ENCODE measurements at places on chromosomes 5 and 9.

DNA sequence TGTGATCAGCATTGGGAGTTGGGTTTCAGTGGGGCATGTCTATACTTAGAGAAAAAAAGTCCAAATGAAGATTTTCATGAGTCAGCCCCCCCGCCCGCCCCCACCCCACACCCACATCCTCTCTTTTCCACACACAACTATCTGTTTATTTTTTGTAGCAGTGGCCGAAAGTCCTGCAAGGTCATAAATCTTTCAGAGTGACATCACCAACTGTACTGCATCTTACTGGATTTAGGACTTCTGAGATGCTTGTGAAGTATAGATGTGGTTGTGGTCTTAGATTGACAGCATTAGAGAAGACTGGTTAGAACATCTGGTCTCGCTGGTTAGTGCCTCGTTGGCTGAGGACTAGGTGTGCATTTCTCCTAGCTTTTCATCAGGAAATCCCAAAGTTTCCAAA, 7.3 kb upstream of the ROPN1L start:
- DNase-seq: no peak

- DNase-seq: no peak
Observed at GRCh38 chr9:71506821-71507220, 261.5 kb downstream of the CEMIP2 start.

DNA sequence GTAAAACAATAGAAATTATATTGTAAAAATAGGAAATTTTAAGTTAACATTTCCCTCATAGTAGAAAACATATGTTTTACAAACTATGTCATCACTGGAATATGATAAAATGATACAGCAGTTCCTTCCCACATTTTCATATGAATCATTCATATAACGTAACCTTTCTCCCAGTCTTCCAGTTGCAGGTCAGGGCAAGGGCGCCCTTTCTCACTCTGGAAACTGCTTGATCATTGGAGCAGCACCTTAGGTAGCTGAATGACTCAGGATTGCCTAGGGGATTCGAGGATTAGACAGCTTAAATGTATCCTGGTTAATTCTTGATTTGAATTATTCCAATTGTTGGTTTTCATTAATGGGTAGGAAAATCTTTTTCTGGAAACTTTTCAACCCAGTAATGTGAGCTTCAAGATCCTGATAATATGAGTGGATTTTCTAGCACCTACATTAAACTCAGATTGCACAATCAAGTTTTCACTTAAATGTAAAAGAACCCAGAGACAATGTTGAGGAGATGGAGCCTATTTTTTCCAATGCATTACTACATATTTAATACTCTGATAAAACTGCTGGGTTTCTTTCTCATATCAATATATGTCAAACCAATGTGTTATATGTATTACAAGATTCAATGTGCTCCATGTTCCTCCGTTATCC, 32.6 kb upstream of the ANXA1 start:
- no peak for DNase-seq

DNA sequence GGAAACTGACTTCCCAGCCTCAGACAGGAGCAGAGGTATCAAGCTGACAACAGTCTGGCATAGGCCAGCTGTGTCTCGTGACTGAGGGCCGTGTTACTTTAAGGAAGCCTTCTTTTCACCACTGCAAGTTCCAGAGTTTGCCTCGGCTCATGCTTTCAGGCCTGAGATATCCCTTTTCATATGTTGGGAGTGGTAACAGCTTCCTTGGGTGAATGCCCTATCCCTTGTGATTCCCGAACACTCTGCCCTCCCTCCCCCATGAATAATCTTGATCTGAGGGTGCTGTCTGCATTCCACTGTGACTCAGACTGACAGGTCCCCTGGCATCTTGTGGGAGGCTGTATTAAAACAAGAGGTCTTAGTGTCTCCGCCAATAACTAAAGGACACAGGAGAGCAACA, 49.7 kb upstream of the ARL15 start:
- no peak for DNase-seq

DNA sequence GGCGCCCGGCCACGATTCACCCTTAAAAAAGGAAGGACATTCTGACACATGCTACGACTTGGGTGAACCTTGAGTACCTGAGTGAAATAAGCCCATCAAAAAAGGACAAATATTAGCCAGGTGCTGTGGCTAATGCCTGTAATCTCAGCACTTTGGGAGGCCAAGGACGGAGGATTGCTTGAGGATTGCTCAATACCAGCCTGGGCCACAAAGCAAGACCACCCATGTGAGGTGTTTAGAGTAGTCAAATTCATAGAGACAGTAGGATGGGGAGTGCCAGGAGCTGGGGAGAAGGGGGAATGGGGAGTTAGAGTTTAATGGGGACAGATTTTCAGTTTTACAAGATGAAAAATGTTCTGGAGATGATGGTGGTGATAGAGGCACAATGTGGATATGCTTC, 32.1 kb upstream of the IER5L start:
- no peak for DNase-seq

DNA sequence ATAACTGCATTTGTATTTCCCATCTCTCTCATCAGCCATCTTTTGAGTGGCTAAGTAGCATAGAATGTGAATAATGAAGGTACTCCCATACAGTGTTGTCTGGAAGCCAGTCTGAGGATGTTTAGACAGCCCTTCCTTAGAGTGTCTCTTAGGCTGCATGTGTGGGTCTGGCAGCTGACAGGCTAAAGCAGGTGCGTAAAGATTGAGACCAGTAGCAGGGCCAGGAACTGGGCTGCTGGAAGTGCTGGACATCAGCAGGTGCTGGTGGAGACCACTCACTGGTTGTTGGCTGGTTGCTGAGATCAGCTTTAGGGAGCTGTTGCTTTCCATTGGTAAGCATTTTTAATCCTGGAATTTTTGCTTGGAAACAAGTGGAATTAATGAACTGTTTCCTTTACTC, 197.5 kb downstream of the PCSK5 start:
- DNase-seq: no peak

GRCh38 chr5:123000731-123001130, 35.8 kb downstream of the PPIC start:
- DNase-seq: peak; percentile 80

DNA sequence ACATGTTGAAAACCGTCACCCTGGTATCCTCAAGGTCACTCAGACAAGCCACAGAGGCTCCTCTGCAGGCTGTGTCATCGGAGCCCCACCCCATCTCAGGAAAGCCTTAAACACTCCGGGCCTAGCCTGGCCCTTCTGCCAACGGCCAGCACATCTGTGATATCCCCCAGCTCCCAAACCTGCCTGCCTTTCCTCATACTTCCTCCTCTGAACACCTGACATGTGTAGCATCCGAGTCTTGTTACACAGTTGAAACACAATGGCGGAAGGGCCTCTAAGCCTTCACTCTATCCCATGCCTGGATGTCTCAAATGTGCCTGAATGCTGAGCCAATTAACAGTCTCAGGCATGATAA, 32.9 kb upstream of the TGFBR1 start:
- DNase-seq: no peak

- no peak for DNase-seq
Observed at GRCh38 chr9:98147582-98147981, 28.6 kb upstream of the TRIM14 start.

DNA sequence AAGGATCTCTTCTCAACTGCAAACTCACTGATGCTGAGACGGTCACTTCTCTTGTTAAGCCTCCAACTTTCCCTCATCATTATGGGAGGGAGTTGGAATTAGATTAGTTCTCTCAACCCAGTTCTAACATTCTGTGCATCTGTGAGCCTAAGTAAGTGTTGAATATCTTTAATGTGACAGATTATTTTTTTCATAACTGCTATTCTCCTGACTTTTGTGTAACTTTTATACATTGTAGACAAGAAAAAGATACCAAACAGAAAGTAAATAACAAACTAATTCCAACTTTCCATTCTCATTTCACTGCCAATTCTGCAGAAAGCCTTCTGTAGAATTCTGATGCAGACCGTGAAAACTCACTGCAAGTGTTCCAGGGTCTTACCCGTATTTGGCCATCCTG, 813.5 kb downstream of the TLE4 start:
- DNase-seq: no peak

GRCh38 chr5:40447438-40447837, 232.3 kb upstream of the PTGER4 start:
- DNase-seq: no peak

DNA sequence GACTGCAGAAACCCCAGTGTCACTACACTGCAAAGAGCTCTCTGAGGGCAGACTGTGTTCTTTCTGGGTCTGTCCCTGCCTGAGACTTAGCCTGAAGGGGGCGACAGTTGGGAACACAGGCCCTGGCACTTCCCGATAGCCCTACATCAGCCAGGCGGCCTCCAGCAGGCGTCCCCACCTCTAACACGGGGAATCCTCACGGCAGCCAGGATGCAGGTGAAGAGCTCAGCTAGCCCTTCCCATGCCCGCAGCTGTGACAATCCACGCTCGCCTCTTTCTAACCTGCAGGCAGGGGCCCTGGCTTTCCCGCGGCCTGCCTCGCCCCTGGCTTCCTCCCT, 5.9 kb downstream of the MED22 start:
- no peak for DNase-seq

DNA sequence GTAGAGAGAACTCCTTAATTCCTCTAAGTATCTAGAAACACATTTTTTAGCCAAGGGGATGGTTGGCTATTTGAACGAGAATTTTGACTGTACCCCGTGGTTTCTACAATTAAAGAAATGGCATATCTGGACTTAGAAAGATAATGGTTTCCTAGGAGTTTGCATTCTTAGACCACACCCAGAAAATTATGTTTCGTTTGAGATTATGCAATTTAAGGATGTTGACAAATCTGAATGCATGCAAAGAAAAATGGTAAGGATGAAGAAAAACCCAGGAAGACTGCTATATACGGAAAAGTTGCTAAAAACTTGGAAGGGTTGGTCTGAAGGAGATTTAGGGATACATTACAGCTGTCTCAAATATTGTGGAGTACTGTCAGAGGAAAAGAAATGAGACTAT, 538.5 kb upstream of the WWC1 start:
- DNase-seq: no peak

GRCh38 chr5:113122053-113122452, 145.5 kb downstream of the DCP2 start:
- DNase-seq: no peak

DNA sequence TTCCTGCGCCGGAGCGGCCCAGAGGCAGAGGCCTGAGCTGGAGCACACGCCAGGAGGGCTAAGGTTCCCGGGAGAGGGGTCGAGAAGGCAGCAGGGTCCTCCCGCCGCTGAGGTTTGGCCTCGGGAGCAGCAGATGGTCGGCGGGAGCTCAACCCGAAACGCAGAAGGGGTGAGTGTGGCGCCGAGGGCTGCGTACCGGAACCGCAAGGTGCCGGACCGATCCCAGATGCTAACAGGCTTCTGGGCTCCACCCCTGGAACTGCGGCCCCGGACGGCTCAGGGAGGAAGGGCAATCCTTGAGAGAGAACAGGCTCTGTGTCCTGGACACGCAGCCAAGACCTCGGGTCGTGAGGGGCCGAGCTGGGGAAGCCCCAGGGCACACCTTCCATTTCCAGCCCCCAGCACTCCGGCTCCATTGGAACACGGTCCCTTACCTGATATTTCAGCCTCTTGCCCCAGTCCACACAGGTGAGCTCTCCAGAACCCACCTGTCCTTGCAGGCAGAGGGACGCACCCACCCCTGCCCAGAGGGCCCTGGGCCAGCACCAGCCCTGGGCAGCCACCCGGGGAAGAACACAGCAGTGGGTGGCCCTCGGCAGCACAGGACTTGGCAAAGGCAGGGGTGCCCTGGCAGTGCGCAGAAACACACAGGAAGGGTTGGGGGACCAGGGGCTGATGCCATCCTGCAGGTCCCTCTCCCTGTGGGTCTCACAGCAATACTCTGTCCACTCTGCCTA, 1.4 kb downstream of the LHX3 start:
- DNase-seq: no peak

GRCh38 chr9:117835798-117836197, 131.6 kb downstream of the TLR4 start:
- DNase-seq: no peak

- no peak for DNase-seq
Observed at GRCh38 chr9:121862371-121863332, 211.2 kb downstream of the DAB2IP start.

DNA sequence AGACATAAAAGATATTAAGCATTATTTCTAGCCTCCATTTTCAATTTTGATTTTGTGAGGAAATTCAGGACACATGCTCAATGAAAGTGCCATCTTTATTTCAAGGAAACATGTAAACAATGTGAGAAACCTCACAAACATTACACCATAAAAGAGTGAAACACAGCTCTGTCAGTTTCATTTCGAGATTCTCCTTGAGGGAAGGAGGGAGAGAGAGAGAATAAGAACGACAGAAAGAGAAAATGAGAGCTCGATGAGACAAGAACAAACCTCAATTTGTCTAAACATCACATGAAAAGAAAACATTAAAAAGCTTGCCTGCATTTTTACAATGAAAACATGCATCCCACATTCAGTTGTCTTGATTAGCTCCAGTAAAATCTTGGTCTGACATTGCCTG, 553.5 kb upstream of the MEF2C start:
- DNase-seq: no peak

- no peak for DNase-seq
Observed at GRCh38 chr5:122180863-122181548, 51.7 kb downstream of the ZNF474 start.

GRCh38 chr5:169174923-169175322, 126.0 kb downstream of the SLIT3 start:
- DNase-seq: no peak

- DNase-seq: no peak
Observed at GRCh38 chr5:108001222-108001621, 330.5 kb upstream of the EFNA5 start.

- no peak for DNase-seq
Observed at GRCh38 chr5:123722451-123722850, 210.5 kb downstream of the CSNK1G3 start.

DNA sequence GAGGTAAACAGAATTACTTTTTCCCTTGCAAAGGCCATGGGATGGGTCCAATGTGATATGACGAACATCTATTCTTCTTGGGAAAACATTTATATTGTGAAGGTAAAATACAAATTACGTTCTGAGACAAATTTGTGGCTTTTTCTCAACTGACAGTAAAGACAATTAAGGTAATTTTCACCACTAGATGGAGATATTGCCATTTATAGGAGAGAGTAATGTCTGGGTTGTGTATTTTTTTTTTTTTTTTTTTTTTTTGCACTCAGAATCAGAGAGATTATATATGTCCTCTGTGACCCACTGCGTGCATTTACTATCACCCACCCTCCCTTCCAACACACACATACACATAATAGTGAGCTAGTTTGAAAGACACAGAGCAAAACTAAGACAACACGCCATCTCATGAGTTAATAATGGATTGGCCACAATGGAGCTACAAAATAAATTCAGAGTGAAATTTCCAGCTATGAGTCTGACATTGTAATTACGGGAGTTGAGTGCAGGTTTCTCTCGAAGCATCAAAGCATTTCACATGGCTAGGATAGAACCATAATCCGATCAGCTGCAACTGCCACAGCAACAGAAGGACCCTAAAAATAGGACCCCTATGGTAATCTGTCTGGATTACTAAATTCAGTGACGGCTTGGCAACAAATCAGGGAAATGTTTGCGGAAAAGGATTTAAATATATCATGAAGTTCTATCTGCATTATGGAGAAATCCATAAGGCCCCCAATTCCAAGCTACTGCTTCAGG, 49.2 kb downstream of the ANXA1 start:
- peak; percentile 41 for DNase-seq

- no peak for DNase-seq
Observed at GRCh38 chr9:114450833-114451706, 54.2 kb downstream of the WHRN start.

GRCh38 chr5:12805165-12805698, 901.0 kb upstream of the CTNND2 start:
- no peak for DNase-seq

All from NCI-H1105 treated with DMSO at 0.1 percent for 48 hours (cell line).